ENCODE measurements at places on chromosomes 2 and 18. TPM values are rescaled to one million over a fixed set of nuclear protein-coding genes. Genes with fewer than 3 reads are reported as not detected.

The MAIP1 gene
- total RNA-seq = 22.8 TPM

The FIGN gene
- not detected for total RNA-seq

The ATP8B1 gene
- not detected for total RNA-seq

The RPRM gene
- total RNA-seq = not detected

The SPP2 gene
- total RNA-seq = not detected

The CDKL4 gene
- 0.35 TPM for total RNA-seq

The SERPINB4 gene
- not detected for total RNA-seq

The DES gene
- not detected for total RNA-seq

The PAX8 gene
- 1.6 TPM for total RNA-seq

DNA sequence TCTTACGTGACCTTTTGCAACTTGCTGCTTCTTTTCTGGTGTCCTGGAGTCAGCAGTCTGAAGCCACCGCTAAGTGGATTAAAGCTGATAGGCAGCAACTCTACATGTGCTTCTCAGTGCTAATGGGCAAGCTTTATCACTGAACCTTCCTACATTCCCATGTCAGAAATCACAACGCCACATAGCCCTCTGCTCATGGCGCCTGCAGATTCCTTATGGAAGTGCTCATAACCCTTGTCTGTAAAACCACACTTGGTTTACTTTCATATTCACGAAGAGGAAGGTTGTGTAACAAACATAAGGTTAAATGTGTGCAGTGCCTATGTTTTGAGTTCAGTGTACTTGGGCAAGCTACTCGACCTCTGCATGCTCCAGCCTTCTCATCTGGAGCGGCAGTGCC lies 319.8 kb downstream of the FBXO15 start:
- ATAC-seq = no peak

DNA sequence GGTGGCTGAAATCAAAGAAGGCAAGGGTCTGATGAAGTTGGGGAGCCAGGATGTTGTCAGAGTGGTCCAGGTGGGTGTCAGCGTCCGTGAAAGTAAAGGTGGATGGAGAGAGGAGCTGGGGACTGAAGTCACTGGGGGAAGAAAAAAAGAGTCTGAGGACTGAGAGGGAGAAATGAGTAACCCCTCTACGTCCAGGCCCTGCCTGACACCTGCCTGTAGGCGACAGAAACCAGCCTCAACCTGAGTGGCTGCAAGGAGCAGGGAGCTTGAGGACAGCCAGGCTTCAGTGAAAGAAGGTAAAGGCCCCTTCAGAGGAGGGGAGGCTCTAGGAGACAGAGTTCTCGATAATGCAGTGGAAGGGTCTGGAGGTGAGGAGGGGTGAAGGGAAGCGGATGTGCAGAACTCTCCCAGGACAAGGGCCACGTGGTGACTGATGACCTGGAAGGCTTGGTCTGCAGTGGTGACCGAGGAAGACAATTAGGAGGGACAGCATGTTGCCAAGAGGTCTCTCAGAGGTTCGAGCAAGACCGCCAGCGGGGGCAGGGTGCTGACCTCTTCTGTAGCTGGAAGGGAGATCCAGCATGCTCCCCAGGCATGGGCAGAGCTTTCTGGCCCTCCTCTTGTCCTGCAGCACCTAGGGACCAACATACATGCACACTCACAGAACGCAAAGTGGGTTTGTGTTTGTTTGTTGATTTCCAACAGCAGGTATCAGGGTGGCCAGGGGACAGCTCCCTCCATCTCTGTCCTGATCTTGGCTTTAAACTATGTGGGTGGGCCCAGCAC lies 86.6 kb upstream of the TMEM247 start:
- ATAC-seq = peak; percentile 34

DNA sequence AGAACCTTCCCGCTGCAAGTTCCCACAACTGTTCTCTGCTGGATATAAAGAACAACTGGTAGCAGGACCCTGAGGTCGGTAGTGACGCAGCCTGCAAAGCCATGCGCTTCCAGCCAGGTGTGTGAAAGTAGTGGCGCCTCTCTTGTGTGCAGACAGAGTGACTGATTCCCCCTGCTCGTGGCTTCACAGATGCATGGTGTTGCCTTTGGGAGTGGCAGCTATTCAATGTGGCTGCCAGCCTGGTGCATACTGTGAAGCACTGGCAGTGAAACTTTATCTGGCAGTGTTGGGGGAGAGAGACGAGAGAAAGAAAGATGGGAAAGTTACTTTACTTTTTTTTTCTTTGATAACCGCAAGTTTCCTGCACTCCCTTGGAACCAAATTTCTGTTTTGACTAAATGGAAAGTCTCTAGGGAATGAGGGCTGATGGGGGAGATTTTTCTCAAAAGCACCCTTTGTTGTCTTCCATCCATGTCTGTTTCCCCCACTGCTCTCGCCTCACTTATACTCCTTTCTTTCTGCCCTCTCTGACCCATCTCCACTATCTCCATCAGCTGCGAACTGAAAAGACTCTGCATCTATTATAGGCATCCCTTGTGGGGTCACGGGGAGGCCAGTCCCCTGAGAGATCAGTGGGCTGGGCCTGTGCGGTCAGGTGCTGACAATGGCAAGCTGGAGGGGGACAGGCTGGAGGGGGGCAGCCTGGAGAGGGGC lies 90.0 kb upstream of the TNP1 start:
- no peak for ATAC-seq

- no peak for ATAC-seq
Measured at GRCh38 chr2:37568565-37568964, 102.9 kb downstream of the CDC42EP3 start.

DNA sequence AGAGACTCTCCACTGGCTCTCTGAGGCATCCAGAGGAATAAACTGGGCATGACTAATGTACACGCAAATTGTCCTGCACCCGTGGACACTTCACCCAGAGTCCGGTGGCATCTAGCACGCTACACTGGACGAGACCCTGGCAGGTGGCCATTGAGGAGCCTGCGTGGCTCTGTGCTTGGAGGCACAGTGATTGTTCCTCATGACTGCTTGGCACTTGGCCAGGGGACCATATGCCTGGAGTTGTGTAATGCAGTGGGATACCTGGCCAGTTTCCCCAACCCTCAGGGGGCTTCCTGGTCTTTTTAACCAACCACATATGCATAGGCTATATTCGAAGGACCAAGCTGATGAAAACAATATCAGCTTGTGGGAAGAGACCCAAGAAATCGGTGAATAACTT lies 66.6 kb downstream of the MTCL1 start:
- no peak for ATAC-seq

DNA sequence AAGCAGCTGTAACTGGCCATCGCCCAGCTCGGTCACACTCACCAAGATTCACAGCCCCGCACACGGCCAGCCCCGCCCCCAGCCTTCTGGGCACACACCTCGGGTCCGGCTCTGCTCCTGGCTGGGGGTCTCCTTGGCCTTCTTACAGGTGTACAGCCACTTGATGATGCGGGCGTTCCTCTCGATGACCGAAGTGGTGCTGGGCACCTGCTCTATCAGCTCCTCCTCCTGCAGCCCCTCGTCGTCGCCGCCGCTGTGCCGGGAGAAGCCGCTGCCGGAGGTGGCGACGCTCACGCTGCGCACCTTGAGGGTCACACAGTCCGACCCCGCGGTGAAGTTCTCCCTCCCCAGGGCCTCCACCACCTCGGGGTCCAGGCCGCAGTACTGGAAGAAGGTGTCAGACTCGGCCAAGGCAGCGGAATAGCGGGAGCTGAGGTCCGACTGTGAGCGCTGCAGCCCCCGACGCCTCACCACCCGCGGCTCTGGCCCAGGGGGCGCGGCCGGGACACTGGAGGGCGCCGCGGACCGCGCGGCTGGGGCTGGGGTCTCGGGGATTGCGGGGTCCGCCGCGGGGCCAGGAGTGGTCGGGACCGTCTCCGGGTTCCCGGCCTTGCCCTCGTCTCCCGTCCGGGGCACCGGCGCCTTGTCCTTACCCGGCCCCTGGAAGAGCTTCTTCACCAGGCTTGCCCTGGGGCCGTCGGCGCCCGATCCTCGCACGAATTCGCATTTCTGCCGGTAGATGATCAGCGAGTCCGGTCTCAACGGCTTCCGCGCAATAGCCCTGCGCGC lies 769 bp downstream of the FAM110C start:
- ATAC-seq = peak; percentile 1

DNA sequence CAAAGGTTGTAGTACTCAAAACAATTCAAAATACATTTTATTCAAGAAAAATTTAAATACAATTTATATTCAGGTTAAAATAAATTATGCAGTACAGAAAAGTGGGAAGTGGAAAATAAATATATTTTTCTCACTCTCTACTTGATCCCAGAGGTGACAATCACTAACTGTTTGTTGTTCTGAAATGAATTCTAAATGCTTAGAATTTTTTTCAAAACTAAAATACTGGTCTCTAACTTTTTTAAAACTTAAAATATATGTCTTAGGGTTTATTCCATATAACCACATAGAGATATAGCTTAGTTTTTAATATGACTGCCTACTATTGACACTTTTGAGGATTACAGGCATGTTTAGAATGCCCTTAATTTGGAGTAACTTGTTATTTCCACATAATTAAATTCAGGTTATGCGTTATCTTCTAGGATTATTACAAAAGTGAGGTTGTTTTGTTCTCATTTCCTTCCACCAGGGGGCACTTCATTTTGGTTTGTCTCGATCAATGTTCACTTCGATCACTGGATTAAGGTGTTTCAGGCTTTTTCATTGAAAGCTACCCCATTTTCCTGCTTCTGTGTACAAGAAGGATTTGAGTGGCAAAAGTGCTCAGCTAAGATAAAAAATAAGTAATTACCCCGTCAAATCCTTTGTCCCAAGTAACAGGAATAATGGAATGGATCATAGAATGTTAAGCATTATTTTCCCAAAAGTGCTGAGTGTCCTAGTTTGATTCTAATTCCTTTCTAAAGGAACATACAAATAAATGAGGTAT lies 27.1 kb upstream of the TFPI start:
- ATAC-seq = no peak

- ATAC-seq = no peak
Measured at GRCh38 chr2:181764095-181764963, 84.0 kb upstream of the NEUROD1 start.

DNA sequence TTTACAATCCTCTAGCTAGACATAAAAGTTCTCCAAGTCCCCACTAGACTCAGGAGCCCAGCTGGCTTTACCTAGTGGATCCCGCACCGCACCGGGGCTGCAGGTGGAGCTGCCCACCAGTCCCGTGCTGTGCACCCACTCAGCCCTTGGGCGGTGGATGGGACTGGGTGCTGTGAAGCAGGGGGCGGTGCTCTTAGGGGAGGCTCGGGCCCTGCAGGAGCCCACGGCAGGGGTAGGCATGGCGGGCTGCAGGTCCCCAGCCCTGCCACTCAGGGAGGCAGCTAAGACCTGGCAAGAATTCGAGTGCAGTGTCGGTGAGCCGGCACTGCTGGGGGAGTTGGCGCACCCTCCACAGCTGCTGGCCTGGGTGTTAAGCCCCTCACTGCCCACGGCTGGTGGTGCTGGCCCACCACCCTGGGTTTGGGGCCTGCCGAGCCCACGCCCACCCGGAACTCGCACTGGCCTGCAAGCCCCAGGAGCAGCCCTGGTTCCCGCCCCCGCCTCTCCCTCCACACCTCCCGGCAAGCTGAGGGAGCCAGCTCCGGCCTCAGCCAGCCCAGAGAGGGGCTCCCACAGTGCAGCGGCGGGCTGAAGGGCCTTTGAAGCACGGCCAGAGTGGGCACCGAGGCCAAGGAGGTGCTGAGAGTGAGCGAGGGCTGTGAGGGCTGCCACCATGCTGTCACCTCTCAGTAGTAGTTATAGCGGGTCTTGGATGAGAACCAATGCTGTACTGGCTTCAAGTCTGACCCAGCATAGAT lies 255.2 kb downstream of the CDH7 start:
- no peak for ATAC-seq

Data from activated T-helper 17 cell treated with anti-CD3 and anti-CD28 coated beads, Interleukin-2, amount 50 U/mL, for 72 hours (primary cell).